HS-27A (cell line): ENCODE measurements at places on chromosomes 6 and 20.

DNA sequence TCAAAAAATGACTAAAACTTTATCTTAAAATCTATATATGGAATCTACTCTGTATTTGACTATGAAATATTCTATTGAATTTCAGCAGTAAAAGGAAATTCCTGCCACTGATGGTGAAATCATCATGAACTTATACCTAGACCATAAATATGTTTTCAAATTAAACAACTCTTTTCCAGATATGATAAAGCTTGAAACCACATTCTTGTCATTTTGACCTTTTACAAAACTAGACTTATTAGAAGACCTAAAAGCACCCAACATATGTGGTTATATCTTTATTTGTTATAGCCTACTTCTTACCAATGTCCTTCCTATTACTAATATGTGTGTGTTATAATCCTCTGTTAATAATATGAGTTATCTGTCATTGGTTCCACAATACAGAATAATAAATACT lies 35.3 kb downstream of the FRK start:
- no peak for DNase-seq

DNA sequence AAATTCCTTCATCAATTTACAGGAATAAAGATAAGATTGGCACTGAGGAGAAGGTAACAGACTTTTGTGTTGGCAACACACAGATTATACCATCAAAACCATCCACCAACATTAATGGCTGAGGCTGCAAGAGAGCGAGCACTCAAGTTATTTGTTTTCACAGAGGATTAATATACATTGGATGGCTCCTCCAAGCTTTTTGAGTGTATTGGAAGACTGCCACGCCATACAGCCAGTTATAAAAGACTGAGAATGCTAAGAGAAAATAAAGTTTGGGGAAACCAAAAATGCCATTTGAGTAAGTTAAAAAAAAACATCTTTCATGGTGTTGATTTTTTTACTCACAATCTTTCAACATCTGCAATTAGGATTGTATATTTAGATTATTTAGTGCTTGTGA lies 973.8 kb upstream of the SLC35B3 start:
- no peak for DNase-seq

- DNase-seq: no peak
Measured at GRCh38 chr6:105591053-105591452, 188.2 kb upstream of the PREP start.

DNA sequence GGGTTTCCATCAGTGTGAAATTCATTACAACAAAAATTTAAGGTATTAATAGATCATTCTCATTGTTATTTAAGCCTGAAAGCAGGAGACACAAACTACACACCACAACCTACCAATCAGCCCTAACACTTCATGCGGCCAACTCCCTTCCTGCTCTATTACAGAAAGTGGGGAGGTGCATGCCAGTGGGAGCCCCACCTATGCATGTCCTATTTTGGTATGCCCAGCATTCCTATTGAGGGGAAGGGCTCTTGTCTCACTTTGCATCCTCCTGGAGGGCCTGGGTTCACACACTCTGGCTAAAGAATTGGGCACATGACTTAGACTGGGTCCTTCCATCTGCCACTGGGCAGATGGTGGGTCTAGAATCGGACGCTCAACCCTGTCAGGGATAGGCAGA lies 450.0 kb downstream of the PTPRT start:
- no peak for DNase-seq

DNA sequence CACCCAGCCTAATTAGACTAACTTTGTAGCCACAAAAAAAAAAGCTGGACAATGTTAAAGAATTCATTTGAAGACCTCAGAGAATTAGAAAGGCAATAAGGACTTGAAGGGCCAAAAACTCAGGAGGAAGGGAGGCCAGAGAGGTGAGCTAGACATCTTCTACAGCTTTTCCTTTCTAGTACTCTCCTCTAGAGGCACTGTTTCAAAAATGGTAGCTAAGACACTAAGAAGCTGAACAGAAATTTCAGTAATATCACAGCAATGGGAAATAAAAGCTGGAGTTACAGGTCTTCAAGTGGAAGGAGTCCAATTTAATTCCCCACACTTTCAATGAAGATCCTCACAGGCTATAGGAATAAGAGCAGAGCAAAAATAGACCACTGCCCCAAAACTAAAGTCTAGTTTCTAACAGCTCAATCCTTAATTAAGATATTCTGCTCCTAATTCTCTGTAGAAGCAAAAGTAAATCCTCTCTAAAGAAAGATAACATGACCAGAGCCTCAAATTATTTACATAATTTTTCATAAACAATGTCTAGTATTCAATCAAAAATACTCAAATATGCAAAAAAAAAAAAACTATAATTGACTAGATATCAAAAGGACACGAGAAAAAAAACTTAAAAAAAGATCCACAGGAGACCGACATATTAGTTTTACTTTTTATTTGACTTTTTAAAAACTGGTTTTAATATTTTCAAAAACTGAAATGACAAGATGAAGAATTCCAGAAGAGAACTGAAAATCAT lies 63.7 kb downstream of the RNGTT start:
- no peak for DNase-seq
